RPMI8226 (cell line): ENCODE measurements at places on chromosomes 4 and X.

DNA sequence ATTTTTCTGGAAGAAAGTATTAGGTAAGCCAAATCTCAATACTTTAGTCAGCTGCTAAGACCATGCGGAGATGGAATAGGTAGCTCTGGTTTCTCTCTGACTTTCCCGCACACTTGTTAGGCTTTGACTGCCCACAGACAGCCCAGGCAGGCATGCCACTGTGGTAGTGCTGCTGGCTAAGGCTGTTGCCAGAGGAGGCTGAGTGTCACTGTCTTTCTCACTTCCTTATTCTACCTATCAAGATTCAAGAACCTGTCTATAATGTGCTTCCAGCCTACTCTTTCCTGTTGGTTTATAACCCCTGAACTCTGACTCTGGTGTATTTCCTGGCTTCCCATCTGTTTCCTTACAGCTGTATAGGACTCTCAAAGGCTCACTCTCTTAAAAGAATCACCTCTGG, 81.8 kb upstream of the TRPC5 start:
- DNase-seq = peak; percentile 18

DNA sequence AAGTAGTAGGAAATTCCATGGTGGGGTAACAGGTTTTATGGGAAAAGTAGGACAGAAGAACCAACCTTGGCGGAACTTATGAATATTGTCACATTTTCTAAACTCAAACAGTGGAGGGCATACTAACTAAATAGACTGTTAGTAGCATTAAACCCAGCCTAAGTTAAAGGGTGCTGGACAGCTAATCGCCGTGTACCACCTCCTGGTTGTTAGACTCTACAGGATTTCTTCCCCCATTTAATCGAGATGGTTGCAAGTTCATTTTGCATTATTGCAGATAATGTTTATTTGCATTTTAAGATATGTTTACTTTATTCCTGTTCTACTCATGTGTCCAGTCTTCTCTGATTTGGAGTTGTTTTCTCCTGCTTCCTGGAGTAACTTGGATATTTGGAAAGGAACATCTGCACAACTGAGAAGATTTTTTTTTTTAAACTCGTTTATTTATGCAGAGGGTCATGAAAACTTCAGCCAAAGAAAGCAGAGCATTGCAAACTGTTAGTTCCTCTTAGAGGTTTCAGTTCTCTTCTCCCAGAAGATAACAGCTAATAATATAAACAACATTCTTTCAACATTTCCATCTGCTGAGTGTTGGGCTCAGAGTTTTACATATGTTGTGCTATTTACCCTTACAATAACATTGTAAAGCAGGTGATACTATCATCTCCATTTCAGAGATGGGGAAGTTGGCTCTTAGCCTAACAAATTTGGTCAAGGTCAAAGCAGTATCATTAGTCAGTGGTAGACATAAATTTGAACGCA, 51.5 kb upstream of the TBC1D9 start:
- DNase-seq = peak; percentile 85

DNA sequence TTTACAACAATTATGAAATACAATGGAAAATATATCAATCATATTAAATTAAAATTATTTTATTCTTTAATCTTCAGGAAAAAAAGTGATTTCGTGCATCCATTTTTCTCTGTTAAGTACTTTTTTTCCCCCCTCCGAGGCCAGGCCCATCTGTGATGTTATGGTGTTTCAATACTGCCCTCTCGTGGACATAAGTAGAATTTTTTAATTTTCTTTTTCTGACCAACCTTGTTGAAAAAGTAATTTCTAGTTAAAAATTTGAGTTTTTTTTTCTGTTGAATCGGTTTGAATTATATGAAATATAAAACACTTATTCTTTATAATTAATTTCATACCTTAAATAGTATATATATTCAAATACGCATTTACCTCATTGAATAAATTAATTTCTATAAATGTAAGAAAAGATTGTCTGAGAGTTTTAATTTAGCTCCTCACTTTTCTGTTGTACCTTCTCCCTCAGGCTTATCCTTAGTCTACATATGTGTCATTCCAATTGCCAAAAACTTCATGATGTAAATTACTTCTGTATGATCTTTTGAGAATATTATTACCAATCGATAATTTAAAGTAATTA, 175.8 kb upstream of the TECRL start:
- DNase-seq = peak; percentile 30

DNA sequence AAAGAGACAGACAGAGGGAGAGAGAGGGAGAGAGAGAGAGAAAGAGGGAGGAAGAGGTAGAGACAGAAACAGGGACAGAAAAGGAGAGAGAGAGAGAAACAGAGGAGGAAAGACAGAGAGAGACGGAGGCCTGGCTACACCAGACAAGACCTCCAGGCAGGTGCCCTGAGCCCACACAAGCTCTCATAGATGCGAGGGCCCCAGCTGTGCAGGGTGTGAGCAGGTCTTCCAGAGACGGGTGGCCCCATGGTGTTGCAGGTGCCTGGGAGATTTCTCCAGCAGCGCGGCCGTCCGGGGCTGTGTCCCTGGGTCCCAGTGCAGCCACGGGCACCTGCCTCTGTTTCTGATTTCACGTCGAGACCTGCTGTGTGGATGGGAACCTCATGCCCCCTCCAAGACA, 253.0 kb downstream of the SHOX start:
- DNase-seq = peak; percentile 31

DNA sequence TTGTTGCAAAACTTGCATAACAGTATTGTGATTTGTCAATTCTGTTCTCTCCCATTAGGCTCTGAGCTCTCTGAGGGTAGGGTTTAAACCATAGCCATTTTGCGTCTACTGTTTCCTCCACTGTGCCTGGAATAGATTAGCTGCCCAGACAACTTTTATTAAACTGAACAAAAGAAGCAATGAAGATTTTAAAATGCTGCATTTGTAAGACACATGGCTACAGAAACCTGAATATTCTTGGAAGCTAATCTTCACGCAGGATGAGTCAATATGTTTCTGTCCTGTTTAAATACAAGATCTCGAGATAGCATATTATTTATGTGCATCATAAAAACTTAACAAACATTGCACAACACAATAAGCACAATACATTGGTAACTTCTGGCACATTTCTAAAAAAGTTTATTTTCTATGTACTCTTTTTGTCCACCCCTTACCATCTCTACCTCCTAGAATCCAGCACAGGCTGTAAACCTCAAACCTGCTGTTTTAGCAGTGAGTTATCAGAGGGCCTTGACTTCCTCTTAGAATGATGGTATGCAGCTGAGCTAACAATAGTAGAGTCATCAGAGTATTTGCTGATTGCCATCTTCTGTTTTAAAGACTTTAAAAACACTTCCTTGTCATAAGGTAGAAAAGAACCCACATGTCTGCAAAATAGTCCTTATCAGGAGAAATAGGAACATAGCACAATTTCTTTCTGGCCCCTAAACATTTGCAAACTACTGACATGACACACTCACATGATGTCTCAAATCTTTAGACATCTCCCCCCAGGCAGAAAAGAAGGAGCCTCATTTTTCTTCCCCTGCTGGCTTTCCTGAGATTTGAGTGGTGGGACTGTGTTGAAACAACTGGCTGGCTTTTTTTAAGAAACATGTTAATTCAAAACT, 10.6 kb upstream of the CCNG2 start:
- DNase-seq = no peak

DNA sequence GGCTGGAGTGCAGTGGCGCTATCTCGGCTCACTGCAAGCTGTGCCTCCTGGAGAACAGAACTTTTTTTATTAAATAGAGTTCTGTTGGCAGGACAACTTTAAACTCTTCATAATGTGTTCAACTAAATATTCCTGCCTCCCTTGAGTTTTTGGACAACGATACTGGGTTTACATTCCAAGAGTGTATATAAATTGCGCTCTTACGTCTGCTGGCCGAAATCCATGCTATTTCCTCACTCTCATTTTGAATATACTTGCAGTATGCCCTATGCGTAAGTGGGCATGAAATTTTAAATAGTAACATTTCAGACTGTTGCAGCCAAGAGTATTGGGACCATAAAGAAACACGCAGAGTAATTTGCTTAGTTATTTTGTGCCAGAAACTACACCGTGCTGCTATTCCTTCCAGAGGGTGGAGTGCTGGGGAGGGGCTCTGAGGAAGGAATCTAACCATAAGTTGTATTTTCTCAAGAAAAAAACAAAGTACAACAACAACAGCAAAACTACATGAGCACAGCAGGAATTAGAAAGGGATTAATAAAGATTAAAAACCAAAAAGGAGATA, 480.0 kb downstream of the NLGN4X start:
- DNase-seq = no peak

DNA sequence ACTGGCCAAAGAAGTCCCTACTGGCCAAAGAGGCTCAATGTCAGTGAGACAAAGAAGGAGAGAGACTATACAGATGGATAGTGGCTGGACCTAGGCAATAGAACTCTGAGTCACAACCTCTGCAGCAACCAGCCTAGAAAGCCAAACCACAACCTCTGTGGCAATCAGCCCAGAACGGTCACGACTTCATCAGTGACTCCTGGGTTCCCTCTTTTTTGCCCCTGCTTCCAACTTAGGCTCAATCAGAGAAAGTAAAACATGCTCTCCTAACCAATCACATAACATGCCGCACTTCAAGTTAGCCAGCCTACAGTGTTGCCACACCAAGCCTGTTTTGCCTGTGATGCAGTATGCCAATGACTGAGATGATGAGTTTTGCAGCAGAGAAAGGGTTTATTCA, 203.4 kb downstream of the ANAPC10 start:
- DNase-seq = peak; percentile 46

DNA sequence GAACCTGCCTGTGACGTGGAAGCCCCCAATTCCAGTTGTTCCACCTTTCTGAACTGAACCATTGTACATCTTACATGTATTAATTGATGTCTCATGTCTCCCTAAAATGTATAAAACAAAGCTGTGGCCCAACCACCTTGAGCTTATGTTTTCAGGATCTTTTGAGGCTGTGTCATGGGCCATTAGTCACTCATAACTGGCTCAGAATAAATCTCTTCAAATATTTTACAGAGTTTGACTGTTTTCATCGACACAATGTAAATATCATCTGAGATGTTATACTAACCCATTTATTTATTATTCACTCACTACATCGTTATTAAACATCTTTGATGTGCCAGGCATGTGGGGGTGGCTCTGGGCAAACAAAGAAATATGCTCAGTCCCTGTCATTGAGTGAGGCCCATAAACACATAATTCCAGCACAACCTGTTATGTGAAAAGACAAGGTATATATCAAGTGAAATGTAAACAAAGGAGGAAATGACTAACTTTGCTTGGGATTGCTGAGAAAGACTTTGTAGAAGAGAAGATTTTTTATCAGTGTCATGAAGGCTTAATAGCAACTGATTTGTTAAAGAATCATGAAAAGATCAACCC, 34.5 kb upstream of the PPM1K start:
- DNase-seq = no peak

DNA sequence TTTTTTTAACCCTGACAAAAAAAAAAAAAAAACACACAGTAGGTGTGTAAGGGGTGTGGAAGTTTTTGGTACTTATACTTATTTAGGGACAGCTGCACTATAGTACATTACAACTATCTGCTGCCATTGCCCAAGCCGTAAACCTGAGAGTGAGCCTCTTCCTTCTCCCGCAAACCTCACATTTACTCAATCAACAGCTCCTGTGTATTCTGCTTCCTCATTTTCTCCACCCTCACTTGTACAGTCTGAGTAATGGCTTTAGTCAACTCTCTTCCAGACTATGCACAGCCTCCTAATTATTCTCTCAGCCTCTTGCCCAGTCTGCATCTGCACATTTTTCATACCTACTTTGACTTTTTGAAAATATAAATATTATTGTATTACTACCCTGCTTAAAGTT, 362.0 kb downstream of the ADAM29 start:
- no peak for DNase-seq

DNA sequence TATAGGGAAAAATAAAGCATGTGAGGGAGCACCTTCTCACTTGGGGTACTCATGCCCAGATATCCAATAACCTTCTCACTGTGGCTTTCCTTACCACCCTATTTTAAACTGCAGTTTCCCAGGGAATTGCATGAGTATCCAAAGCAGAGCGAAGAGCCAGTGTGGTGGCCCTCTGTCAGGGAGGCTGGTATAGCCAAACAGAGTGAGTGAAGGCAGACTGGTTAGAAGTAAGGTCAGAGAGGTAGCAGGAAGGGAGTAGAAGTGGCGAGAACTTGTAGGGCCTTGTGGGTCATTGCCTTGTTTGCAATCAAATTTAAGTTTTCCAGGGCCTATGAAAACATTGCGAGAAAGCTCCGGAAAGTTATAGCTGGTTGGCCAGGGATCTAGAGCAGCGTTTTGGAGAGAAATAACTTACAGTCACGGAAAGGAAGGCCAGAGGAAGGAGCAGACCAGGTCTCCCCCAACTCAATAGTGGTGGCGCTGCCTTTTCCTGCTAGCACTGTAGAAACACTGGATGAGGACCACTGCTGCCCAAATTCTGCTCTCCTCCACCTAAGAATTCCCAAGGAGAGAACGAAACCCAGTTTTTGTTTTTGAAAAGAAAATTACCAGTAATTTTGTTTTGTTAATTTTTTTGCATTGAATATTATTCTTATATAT, 77.2 kb downstream of the PDLIM5 start:
- no peak for DNase-seq

DNA sequence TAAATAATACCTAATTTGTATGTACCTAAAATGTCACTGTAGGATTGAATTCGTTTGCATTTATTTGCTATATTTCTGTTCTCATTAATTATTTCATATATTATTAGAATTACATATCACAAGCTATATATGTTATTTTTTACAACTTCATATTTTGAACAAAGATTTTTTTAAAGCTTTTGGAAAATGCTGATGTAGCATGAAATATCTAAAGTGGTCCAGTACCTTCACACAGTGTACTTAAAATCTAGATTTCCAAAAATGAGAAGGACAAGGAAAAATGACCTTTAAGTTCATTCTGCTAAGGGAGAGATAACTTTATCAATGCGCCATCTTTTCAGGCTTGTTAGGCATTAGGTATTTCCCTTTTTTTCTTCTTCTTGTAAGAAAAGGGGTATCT, 71.8 kb downstream of the LARP7 start:
- DNase-seq = no peak

- no peak for DNase-seq
Observed at GRCh38 chrX:54992911-54993622, 921 bp downstream of the PFKFB1 start.

GRCh38 chrX:11401966-11402365, 108.8 kb downstream of the AMELX start:
- no peak for DNase-seq

DNA sequence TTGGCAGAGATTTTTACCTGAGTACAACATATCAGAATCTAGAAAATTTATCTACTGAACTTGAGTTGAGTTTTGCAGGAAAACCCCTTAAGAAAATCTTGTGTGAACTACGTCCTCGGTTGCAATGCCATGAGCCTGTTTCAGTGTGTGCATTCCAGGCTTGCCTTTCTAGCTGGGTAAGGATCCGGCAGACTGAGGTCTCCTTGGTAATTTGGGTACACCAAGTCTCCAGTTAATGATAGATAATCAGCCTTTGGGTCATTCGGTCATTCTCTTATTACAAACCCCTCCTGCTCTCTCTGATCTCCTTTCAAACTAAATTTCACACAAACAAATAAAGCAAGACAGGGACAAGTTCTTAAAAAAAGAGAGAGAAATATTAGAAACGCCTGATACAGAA, 5.9 kb upstream of the HAND2 start:
- no peak for DNase-seq

GRCh38 chrX:136714626-136715599, 65.8 kb downstream of the ARHGEF6 start:
- DNase-seq = peak; percentile 45

- no peak for DNase-seq
Observed at GRCh38 chr4:140092094-140092851, 61.7 kb downstream of the MAML3 start.

GRCh38 chr4:15400226-15400625, 27.6 kb upstream of the C1QTNF7 start:
- DNase-seq = no peak
